ENCODE measurements at places on chromosomes 16 and 17.

GRCh38 chr16:13835935-13836730, 83.8 kb upstream of the ERCC4 start:
- DNase-seq = no peak

GRCh38 chr17:11871773-11872172, 125.5 kb downstream of the ZNF18 start:
- DNase-seq = no peak

DNA sequence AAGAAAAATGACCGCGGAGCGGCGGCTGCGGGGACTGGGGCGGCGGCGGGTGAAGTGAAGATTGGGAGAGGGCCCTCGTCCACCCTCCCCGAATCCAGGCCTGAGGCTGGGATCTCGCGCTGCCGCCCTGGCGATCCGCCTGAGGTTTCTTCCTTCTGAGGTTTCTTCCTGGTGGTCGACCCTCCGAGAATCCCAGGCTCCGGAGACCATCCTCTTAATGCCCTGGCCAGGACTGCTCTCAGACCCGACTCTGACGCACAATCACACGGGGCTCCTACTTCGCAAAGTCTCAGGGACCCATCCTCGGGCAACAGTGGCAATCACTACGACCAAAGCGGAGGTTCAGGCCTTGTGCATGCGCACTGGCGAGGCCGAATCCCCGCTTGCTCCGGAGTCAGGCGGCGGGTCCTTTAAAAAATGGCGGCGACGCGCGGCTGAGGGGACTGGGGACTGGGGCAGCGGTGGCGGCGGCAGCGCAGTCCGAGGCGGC, 18.0 kb upstream of the KCNJ18 start:
- no peak for DNase-seq

DNA sequence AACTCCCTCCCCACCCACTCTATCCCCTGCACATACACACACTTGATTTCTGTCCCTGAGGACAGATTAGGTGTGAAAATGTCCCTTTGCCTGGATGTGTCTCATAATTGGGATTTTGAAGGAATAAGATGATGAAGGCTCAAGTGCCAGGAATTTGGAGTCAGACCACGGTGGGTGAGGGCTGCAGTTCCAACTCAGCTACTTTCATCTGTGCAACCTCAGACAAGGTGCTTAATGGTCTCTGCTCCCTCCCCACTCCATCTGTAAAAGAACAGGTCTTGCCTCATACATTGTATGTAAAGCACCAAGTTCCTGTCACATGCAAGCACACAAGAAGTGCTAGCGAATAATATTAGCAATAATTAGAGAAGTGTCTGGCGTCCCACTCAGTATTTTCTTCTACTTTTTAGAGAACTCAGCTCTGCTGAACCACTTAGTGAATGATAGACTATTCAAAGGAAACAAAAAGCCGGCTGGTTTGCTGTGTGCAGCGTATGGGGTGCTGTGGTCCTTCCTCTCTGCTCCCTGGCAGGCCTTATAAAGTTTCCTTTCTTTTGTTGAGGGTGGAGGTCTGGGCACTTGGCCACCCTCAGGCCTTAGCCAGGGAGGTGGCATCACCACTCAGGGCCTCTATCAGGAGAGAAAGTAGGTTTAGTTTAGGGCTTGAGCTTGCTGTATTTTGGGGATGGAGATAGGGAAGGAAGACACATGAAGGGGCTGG, 6.4 kb downstream of the TBX4 start:
- DNase-seq = no peak
